ENCODE measurements at places on chromosomes 13 and 19. TPM values are rescaled to one million over a fixed set of nuclear protein-coding genes. Genes with fewer than 3 reads are reported as not detected.
A peak's percentile ranks its signal among the peaks of the same experiment; 100 is the strongest.

- no peak for DNase-seq
Measured at GRCh38 chr19:5143471-5144411, 174.8 kb downstream of the KDM4B start.

DNA sequence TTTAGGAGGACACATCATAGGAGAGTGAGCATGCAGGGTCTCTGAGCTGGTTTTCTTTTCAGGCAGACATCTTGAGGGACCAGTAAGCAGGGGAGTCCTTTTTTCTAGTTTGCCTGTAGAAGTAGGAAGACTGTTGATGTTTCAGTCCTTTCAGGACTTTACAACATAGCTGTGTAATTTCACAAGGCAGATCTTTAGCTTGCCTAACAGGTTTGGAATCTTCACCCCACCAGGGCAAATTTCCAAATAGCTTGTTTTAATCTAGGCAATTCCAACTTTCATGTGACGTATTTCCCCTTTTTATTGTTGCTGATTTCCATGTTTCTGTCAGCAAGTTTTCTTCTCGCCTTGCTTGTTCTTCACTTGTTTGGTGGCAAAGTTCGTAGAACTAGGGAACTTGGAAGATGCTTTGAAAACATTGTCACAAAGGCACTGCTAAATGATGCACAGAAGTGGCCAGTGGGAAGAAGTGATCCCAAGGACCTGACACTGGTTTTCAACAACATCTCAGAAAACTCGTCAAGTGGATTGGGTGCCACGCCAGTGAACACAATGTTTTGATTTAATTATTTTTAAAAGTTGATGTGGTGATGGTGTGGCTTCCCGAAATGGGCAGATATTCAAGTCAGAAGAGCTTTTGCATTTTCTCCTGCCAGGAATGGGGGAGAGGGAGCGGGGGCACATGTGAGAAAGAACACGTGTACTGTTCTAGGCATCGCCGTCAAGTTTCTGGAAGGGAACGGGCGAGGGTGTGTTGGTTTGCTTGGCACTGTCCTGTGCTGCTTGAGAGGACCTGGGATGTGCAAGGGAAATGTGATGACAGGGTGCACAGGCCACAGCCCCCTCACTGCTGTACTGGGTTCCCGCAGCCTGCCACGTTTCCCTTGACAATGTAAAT is 418.6 kb downstream of the OXGR1 start:
- DNase-seq = no peak

DNA sequence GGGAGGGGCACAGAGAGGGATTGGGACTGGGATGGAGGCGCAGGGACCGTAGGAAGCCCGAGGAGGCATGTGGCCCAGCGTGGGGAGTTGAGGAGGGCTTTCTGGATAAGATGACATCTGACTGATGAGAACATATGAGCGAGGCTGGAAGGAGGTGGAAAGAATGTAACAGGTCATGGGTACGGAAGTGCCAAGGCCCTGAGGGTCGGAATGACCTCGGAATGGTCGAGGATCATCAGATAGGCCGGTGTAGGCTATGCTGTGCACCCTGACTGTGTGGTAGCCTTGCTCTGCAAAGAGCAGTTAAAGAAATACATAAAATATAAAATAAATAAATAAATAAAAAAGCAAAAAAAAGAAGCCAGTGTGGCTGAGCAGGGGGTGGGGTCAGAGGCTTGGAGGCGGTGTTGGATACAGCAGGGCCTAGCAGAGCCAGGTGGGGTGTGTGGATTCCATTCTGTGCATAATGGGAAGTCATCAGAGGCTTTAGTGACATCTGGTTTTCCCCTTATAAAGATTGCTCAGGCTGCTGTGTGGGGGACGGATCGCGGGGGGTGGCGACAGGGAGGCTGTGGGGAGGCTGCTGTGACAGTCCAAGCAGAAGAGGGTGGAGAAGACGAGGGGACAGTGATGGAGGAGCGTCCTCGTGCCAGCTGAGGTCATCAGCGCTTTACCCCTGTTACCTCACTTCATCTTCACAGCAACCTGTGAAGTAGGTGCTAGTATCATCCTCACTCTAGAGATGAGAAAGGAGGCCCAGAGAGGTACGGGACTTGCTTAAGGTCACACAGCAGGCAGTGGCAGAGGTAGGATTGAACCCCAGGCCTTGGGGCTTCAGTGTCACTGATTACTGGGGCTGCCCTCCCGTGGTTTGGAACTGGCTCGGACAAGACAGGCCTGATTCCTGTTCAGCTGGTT is 5.0 kb downstream of the PAK4 start:
- DNase-seq = no peak

- no peak for DNase-seq
Measured at GRCh38 chr19:55433292-55433691, 9.8 kb downstream of the SHISA7 start.

GRCh38 chr19:14952767-14953166 is 11.5 kb downstream of the OR7C2 start:
- DNase-seq = no peak

- no peak for DNase-seq
Measured at GRCh38 chr13:24066405-24067295, 93.9 kb upstream of the SPATA13 start.

GRCh38 chr13:106819413-106820180 is 251.7 kb upstream of the ARGLU1 start:
- no peak for DNase-seq

DNA sequence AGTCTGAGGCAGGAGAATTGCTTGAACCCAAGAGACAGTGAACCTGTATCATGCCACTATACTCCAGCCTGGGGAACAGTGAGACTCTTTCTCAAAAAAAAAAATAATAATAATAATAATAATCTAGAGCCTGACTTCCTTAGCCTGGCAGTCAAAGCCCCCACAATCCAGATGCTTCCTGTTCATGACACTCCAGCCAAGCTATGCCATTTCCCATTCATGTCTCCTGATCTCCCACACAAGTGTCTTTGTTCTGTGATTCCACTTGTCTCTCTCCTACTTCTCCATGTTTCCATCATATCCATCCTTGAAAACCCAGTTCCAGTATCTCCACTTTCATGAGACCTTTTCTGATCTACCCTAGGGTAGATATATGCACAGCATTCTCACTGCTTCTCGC is 150.7 kb downstream of the FOXO1 start:
- no peak for DNase-seq

DNA sequence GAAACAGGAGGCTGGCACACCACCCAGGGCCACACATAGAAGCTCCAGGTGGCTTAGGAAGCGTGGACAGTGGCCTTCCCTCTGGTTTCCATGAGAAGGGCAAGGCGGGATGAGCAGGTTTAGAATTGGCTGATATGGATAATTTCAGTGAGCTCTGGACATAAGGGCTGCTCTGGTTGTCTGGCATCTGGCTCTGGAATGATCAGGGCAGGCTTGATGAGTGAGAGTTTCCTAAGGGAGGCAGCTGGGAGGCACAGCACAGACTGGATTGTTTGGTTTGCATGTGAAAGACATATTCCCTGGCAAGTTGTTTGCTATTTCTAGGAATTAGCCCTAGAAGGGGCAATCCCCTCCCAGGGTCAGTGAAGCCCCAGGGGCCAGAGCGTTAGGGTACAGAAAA is 129.5 kb downstream of the ATP8A2 start:
- no peak for DNase-seq

GRCh38 chr19:5065663-5066093 is 96.8 kb downstream of the KDM4B start:
- no peak for DNase-seq

GRCh38 chr19:35641515-35642151 is at the start of gene ETV2:
Gene ETV2 (plus strand): TSS chr19:35641745. CDS start chr19:35642461, 716 bp downstream.
- peak; percentile 57 for DNase-seq

GRCh38 chr19:1847684-1848398 is 442 bp downstream of the REXO1 start:
- DNase-seq = peak; percentile 77

DNA sequence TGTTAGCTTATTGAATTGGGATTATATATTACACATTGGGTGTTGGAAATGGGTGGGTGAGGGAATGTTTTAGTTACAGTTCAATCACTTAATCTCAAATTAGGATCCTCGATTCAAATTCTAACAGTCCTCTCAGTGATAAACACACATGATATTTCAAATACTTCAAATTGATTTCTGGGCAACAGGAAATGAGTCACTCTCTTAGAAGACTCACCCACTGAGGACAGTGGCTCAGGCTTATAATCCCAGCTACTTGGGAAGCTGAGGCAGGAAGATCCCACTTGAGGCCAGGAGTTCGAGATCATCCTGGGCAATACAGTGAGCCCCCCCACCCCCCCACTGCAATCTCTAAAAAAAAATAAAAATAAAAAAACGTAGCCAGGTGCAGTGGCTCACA is 435.3 kb downstream of the KLF12 start:
- DNase-seq = peak; percentile 5

- no peak for DNase-seq
Measured at GRCh38 chr13:108496362-108497210, 132.8 kb upstream of the MYO16 start.

- no peak for DNase-seq
Measured at GRCh38 chr19:14053500-14053899, 8.4 kb downstream of the PALM3 start.

DNA sequence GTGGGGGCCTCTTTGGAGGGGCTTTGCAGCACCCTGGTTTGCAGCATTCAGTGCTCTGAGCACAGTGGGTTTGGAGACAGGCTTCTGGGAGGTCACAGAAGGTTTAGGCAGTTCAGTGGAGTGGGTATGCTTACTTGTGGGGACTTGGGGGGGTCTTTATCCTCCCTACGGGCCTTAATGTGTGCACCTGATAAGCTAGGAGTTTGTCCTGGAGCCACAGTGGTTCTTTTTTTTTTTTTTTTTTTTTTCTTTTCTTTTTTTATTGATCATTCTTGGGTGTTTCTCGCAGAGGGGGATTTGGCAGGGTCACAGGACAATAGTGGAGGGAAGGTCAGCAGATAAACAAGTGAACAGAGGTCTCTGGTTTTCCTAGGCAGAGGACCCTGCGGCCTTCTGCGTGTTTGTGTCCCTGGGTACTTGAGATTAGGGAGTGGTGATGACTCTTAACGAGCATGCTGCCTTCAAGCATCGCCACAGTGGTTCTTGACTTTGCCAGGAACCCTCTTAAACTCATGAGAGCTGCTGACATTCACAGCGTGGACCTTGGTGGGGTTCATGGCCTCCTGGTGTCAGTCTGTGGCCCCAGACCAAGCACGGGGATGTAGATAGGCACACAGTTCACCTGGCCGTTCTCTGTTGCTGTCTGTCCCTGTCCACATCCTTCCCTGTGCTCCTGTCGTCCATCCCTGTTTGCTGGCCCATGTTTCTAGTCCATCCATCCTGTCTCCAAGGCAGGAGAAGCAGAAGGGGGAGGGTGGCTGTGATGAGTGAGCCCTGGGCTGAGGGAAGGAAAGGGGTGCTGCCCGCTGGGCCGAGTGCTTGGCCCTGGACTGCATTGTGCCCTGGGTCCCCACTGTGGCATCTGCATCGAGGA is 2.7 kb downstream of the EGLN2 start:
- no peak for DNase-seq

DNA sequence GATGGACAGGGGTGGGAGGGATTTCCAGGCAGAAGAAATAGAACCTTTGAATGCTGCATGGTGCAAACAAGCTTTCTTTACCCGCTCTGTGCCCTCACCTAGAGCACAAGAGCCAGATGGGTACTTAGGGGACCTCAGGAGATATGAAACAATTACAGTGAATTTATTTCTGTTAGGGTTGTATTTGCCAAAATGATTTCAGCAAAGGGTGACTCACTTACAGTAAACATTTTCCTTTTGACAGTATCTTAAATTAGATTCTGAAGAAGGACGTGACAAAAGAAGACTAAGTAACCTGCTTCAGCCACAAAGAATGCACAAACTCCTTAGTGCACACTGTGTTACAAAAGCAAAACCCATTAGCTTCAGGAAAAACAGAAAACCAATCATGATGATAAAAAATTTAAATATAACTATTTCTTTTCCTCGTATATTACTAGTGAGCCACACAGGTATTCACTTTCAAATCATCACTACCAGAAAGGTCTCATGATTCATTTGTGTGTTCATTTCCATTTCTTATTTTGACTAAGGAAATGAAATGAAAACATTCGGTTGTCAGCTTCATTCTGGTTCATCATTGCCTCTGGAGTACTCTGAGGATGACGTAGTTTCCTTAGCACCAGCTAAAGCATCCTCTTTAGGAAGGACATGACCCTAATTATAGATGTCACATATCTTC is 158.8 kb downstream of the NHLRC3 start:
- DNase-seq = no peak

DNA sequence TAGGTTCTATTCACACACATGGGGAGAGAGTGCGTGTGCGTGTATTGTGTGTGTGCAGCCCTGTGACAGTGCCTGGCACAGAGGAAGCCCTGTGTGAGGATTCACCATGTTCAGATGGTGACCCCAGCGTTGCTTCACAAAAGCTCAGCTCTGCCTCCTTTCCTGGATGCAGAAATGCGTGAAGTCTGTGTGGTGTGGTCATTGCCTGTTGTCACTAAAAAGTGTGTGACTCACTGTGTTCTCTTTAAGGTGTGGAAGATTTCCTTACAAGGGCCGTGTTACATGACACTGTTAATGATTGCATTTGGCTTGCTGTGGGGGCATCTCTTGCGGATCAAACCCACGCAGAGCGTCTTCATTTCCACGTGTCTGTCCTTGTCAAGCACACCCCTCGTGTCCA is 19.5 kb upstream of the DCUN1D2 start:
- no peak for DNase-seq

GRCh38 chr13:111415246-111415645 is 94.8 kb downstream of the TEX29 start:
- no peak for DNase-seq

GRCh38 chr13:71374471-71375049 is 492.4 kb downstream of the DACH1 start:
- peak; percentile 7 for DNase-seq

- DNase-seq = peak; percentile 43
Measured at GRCh38 chr19:17778968-17779929, 15.7 kb upstream of the B3GNT3 start.

DNA sequence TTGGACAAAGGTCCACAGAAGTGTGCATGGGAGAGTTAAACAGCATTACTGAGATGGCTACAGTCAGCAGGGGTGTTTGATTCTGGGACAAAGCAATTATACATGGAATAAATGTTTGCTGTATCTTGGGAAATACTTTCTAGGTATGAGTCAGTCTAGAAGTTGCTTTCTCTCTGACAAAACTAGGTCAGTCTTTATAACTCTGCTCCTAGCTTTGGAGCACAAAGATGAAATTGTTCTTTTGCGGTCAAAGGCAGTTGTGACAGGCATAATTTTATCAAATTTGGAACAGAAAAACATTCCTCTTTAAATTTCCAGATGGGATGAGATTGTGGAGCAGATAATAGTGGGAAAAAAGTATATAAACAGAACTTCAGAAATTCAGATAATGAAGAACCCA is 1045.4 kb upstream of the MIR17HG start:
- peak; percentile 54 for DNase-seq

- no peak for DNase-seq
Measured at GRCh38 chr19:33686262-33686661, 64.5 kb downstream of the CHST8 start.

Gene CLIP3
- total RNA-seq = 17.3 TPM

Gene SACS
- total RNA-seq = 87.7 TPM

Gene ZNF850
- 3.2 TPM for total RNA-seq

Gene SSBP4
- 73.4 TPM for total RNA-seq

Gene SIGLEC14
- total RNA-seq = not detected

Gene ZNF677
- 9.3 TPM for total RNA-seq

Gene ZNF256
- total RNA-seq = 5.2 TPM

Gene GSX1
- total RNA-seq = not detected

Gene ZNF181
- total RNA-seq = 14.5 TPM

Gene GPR4
- not detected for total RNA-seq

Gene ARRDC2
- 3.5 TPM for total RNA-seq

Gene CEACAM16
- under 0.01 TPM for total RNA-seq

Gene CHST8
- total RNA-seq = not detected

Measured in fibroblast of villous mesenchyme (primary cell).